Pancreas (tissue), 10 donors: ENCODE measurements at places on chromosomes 13 and 19. TPM values are rescaled to one million over a fixed set of nuclear protein-coding genes. Genes with fewer than 3 reads are reported as not detected.

- no peaks in the 10 kb centered on the region for H3K27me3 ChIP-seq
- H3K4me1 ChIP-seq: no peaks in the 10 kb centered on the region
- no peaks in the 10 kb centered on the region for H3K36me3 ChIP-seq
- no peak overlapping the region for H3K27ac ChIP-seq
- no peak for DNase-seq
Measured at GRCh38 chr19:51226067-51226466, 1.2 kb downstream of the CD33 start.

GRCh38 chr19:44371815-44372480 is 15.5 kb upstream of the ZNF112 start:
- H3K27ac ChIP-seq: no peak overlapping the region
- H3K36me3 ChIP-seq: no peaks in the 10 kb centered on the region
- H3K4me1 ChIP-seq: no peaks in the 10 kb centered on the region

GRCh38 chr19:35545855-35546381 is 492 bp downstream of the TMEM147 start:
- DNase-seq: peak; percentile 53
- no peaks in the 10 kb centered on the region for H3K4me1 ChIP-seq
- no peaks in the 10 kb centered on the region for H3K36me3 ChIP-seq
- H3K27me3 ChIP-seq: no peaks in the 10 kb centered on the region
- peak overlapping the region; percentile 70 for H3K27ac ChIP-seq

- DNase-seq: no peak
- H3K27me3 ChIP-seq: no peaks in the 10 kb centered on the region
- no peak overlapping the region for H3K27ac ChIP-seq
- no peaks in the 10 kb centered on the region for H3K36me3 ChIP-seq
- H3K4me3 ChIP-seq: no peak overlapping the region
Measured at GRCh38 chr13:79307866-79308298, 98.2 kb downstream of the RBM26 start.

GRCh38 chr19:2950286-2951124 is 5.7 kb upstream of the ZNF77 start:
- DNase-seq: peak; percentile 100
- H3K4me3 ChIP-seq: peak overlapping the region; percentile 43
- H3K27me3 ChIP-seq: no peaks in the 10 kb centered on the region
- H3K27ac ChIP-seq: peak overlapping the region; percentile 82
- H3K36me3 ChIP-seq: no peaks in the 10 kb centered on the region

GRCh38 chr19:14059093-14059480 is 2.8 kb downstream of the PALM3 start:
- no peak for DNase-seq
- no peaks in the 10 kb centered on the region for H3K27me3 ChIP-seq
- H3K4me1 ChIP-seq: no peaks in the 10 kb centered on the region
- no peak overlapping the region for H3K4me3 ChIP-seq

GRCh38 chr13:111658145-111659100 is 338.0 kb downstream of the TEX29 start:
- no peaks in the 10 kb centered on the region for H3K4me1 ChIP-seq
- DNase-seq: no peak
- no peak overlapping the region for H3K27ac ChIP-seq
- no peak overlapping the region for H3K4me3 ChIP-seq

- no peak overlapping the region for H3K4me3 ChIP-seq
- H3K36me3 ChIP-seq: no peaks in the 10 kb centered on the region
- DNase-seq: no peak
- H3K27ac ChIP-seq: no peak overlapping the region
- H3K27me3 ChIP-seq: no peaks in the 10 kb centered on the region
Measured at GRCh38 chr19:12543855-12544254, 7.4 kb downstream of the ZNF564 start.

DNA sequence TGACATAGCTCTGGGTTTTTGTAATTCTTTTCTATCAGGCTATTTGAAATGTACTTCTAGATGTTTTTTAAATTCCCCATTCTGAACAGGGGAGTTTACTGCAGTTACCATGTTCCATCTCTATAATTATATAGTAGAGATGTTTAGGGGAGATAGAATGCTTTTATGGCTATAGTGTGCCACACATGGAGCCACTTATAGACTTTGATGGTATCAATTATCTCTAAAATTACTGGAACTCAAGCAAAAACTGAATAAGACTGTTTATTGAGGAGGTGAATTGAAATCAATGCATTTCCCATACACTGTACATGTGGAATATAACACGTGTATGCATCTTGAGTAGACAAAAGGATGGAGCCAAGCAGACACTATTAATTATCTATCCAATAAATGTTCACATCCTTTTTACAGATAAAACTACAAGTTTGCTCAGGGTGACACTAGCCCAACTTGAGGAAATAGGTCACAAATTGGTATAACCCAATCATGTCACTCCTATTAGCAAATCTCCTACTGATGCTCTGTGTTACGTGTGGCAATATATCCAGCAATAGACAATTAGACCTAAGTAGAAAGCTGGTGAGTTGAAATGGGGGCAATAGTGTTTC is 1882.6 kb downstream of the PCDH9 start:
- no peak for DNase-seq
- no peak overlapping the region for H3K27ac ChIP-seq
- no peaks in the 10 kb centered on the region for H3K27me3 ChIP-seq
- no peaks in the 10 kb centered on the region for H3K4me1 ChIP-seq
- H3K36me3 ChIP-seq: no peaks in the 10 kb centered on the region
- no peak overlapping the region for H3K4me3 ChIP-seq

DNA sequence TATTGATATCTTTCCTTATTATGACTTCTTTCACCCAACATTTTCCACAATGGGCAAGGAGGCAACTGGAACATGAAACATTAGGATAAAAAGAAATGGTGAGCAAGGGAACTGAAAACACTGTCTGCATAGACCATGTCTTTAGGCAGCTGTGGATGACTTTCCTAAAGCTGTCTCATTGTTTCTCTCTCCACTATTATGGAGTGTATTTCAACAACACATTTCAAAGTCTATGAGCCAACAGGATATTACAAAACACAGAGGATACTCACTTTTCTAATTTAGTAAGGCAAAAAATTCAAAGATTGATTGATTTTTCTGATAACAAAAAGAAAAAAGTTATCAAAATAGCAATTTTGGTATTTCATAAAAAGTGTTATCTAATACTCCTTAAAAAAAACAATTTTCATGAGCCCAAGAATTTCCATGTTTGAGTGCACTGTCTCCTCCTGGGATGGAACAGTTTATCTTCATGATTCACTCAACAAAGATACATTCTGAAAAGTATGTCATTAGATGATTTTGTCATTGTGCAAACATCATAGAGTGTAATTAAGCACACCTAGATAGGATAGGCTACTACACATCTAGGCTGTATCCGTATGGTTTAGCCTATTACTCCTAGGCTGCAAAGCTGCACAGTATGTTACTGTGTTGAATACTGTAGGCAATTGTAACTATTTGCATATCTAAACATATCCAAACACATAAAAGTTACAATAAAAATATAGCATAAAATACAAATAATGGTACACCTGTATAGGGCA is 1568.4 kb downstream of the SLITRK5 start:
- no peak overlapping the region for H3K27ac ChIP-seq
- no peaks in the 10 kb centered on the region for H3K27me3 ChIP-seq
- no peak for DNase-seq
- no peaks in the 10 kb centered on the region for H3K36me3 ChIP-seq
- H3K4me3 ChIP-seq: no peak overlapping the region
- no peaks in the 10 kb centered on the region for H3K4me1 ChIP-seq

GRCh38 chr13:101706651-101707050 is 254.2 kb downstream of the ITGBL1 start:
- no peaks in the 10 kb centered on the region for H3K36me3 ChIP-seq
- H3K27ac ChIP-seq: no peak overlapping the region
- no peaks in the 10 kb centered on the region for H3K4me1 ChIP-seq
- H3K27me3 ChIP-seq: no peaks in the 10 kb centered on the region
- DNase-seq: no peak

- no peaks in the 10 kb centered on the region for H3K36me3 ChIP-seq
- no peak overlapping the region for H3K4me3 ChIP-seq
- H3K27me3 ChIP-seq: no peaks in the 10 kb centered on the region
- H3K27ac ChIP-seq: no peak overlapping the region
- peaks cover 6% of the 10 kb centered on the region for H3K4me1 ChIP-seq
- no peak for DNase-seq
Measured at GRCh38 chr13:40517486-40518480, 148.7 kb downstream of the FOXO1 start.

DNA sequence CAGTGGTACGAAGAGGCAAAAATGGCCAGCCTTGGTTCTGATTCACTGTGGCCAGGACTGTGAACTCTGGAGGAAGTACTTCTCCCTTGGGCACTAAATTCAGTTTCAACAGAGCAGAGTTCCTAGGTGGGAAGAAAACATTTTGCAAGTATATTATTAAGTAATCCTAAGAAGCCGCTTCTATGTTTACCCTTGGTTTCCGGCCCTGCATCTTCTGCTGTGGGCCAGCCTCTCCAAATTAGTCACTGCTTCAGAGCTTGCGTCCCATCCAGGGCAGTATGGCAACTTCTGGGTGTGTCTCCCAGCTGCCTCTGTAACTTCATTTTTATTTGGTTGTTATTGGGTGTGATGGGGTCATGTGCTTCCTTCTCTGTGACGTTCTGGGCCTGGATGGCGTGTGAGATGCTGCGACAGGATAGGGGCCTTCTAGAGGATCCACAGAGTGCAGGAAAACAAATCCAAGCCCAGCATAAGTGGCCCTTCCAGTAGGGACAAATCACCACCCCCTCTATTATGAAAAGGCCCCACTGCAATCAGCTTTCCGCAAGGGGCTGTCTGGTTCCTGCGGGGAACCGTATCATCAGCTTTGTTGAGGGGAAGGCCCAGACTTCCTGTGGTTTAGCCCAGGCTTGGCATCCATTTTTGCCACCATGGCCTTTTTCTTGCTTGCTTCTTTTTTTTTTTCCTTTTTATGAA is 55.1 kb upstream of the C1QTNF9 start:
- no peaks in the 10 kb centered on the region for H3K27me3 ChIP-seq
- peak overlapping the region; percentile 26 for H3K27ac ChIP-seq
- peaks cover 44% of the 10 kb centered on the region for H3K36me3 ChIP-seq
- DNase-seq: no peak

DNA sequence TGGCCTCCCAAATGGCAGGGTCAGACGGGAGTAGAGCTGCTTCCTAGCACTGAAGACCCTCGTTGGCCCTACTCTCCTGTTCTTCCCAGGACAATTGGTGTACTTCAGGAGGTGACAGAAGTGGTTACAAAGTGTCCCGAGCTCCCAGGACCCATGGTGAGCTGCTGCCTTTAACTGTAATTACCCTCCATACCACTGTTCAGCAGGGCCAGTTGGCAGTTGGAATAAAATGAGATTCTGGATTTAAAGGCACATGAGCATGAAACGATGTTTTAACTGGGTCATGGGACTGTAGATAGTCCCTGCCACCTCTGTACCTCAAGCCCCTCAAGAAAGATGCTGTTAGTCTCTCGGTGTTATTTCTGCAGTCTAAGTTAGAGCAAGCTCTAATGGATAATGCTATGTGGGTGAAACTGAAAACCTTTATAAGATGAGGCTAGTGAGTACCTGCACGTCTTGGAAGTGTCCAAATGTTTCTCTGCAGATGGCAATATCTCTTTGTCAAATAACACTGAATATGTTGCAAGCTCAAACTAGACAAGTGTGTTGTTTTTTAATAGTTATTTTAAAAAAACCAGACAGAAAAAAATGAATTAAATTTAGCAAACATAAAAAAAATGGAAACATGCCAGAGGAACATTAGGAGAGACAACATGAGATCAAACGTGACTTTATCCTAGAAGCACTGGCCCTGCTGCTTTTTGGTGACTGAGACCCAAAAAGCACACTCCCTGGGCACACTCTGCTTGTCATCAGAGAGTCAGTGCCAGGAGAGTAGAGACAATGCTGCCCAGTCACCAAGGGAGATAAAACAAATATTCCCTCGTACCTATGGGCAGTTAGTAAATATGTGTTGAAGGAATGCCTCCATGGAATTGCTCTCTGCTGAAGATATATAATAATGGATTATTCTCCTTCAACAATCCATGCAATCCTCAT is 266.3 kb downstream of the LMO7 start:
- H3K36me3 ChIP-seq: no peaks in the 10 kb centered on the region
- DNase-seq: no peak
- no peaks in the 10 kb centered on the region for H3K4me1 ChIP-seq
- no peak overlapping the region for H3K27ac ChIP-seq
- no peak overlapping the region for H3K4me3 ChIP-seq

Gene WDR87
- total RNA-seq: not detected

Gene FOXA3
- total RNA-seq: 45.0 TPM

Gene DCLK1
- total RNA-seq: 0.82 TPM

Gene RFPL4A
- total RNA-seq: not detected

Gene ZNF253
- total RNA-seq: 9.4 TPM

Gene BEST2
- total RNA-seq: not detected

Gene SELENOV
- total RNA-seq: not detected

Gene MOB3A
- 16.1 TPM for total RNA-seq

Gene NALCN
- total RNA-seq: 2.7 TPM

Gene GAPDHS
- not detected for total RNA-seq

Gene GDF15
- 277 TPM for total RNA-seq

Gene GJB6
- total RNA-seq: not detected
